ENCODE measurements at places on chromosomes 12 and 14.

GRCh38 chr12:50618864-50619609, 114.3 kb downstream of the DIP2B start:
- no peak for DNase-seq

DNA sequence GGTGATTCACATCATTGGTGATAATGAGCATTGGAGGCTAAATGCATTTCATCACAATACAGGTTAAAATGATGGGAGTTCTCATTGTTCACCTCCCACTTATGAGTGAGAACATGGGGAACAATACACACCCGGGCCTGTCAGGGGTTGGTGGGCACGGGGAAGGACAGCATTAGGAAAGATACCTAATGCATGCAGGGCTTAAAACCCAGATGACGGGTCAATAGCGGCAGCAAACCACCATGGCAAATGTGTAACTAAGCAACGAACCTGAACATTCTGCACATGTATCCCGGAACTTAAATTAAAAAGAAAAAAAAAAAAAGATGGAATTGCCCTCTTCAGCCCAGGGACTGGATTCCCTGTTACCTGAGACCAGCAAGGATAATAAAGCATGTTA, 2.3 kb upstream of the LUM start:
- no peak for DNase-seq

GRCh38 chr12:69898236-69898635, 73.2 kb downstream of the MYRFL start:
- DNase-seq = no peak

GRCh38 chr12:104350211-104351056, 46.9 kb downstream of the EID3 start:
- no peak for DNase-seq

DNA sequence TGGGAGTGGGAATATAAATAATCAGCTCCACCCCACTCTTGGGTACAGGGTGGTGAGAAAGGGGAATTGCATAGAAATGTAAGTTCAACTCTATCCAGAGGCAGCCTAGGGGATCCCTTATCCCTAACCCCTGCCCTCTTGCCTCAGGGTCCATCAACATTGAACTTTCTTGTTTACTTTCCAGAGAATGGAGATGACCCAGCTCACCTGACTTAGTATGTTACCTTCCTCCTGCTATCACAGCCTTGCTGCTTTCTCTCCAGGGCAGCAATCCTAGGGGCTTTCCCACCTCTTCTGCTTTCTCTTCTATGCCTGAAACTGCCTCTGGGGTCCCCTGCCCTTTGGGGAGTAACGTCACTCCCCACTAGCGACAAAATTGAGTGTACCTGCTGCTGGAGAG, 2.7 kb downstream of the LRP1 start:
- no peak for DNase-seq

All from left ventricle myocardium superior (tissue), 1 donor.